ENCODE measurements at places on chromosomes 1 and 21.
A peak's percentile ranks its signal among the peaks of the same experiment; 100 is the strongest.

DNA sequence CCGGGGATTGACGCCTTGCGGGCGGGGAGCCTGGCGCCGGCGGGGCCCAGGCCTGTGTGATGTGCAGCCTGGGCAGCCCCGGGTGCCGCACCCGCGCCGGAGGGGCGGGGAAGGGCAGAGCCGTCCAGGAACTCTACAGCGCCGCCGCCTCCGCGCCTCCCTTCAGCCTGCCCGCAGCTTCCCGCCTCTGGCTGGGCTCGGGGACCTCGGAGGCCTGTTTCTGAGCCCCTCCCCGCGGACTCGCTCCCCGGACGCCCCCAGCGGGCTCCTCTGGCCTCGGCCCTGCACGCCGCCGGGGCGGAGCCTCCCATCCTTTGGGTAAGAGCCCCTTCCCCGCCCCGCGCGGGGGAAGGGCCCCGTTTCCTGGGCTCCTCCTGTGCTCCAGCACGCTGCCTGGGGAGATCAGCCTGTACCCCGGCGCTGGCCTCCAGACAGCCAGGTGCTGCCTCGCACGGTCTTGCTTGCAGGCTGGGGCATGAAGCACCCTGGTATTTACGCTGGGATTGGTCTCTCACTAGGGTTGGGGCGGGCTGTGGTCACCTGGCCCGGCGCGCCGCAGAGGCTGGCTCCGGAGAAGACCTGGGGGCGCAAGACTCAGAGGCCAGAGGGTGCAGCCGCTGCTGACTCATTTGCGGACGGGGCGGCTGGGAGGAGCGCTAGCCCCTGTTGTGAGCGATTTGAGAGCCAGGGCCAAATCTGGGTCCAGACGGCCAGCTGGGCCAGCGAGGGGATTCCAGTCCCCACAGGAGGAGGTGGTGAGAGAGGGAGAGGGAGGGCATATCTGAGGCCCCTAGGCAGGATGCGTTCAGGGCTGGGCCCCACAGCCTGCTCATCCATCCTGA, 5.7 kb upstream of the ACOT11 start:
- peak; percentile 94 for DNase-seq

DNA sequence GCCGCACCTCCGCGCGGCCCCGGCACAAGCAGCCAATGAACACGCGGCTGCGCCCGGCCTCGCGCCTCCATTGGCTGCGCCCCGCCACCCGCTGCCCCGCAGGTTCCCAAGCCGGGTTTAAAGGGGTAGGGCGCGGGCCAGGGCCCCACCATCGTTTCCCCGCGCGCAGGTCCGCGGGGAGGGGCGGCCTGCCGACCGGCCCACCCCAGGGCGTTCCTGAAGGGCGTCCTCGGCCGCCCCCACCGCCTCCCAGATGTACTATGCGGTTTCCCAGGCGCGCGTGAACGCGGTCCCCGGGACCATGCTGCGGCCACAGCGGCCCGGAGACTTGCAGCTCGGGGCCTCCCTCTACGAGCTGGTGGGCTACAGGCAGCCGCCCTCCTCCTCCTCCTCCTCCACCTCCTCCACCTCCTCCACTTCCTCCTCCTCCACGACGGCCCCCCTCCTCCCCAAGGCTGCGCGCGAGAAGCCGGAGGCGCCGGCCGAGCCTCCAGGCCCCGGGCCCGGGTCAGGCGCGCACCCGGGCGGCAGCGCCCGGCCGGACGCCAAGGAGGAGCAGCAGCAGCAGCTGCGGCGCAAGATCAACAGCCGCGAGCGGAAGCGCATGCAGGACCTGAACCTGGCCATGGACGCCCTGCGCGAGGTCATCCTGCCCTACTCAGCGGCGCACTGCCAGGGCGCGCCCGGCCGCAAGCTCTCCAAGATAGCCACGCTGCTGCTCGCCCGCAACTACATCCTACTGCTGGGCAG, at the start of gene OLIG1:
TSS of gene OLIG1 (plus strand) at position 148 of the 750 bp plus-strand sequence. CDS start at position 254, 106 bp downstream.
- DNase-seq: no peak

GRCh38 chr1:42125552-42125951, 27.7 kb upstream of the GUCA2B start:
- no peak for DNase-seq

DNA sequence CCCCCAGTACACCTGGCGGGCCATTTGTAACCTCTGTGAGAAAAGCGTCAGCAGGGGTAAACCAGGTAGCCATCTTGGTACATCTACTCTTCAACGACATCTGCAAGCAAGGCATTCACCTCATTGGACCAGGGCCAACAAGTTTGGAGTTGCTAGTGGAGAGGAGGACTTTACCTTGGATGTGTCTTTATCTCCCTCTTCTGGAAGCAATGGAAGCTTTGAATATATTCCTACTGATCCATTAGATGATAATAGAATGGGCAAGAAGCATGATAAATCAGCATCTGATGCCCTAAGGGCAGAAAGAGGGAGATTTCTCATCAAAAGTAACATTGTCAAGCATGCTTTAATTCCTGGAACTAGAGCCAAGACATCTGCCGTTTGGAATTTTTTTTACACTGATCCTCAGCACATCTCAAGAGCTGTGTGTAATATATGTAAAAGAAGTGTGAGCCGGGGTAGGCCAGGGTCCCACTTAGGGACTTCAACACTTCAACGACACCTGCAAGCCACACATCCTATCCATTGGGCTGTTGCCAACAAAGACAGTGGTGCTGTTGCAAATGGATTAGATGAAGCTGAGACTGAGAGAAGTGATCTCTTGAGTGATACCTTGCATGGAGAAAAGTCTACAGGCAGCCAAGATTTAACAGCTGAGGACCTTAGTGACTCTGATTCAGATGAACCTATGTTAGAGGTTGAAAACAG, 2.7 kb downstream of the ZBED6 start:
- DNase-seq: no peak

- DNase-seq: no peak
These were observed 10.2 kb downstream of the EEIG2 start for GRCh38 chr1:108570128-108570527.

- no peak for DNase-seq
These were observed 64.8 kb downstream of the TRIM33 start for GRCh38 chr1:114446198-114446597.

GRCh38 chr1:175268720-175269119, 76.1 kb upstream of the KIAA0040 start:
- DNase-seq: peak; percentile 86

DNA sequence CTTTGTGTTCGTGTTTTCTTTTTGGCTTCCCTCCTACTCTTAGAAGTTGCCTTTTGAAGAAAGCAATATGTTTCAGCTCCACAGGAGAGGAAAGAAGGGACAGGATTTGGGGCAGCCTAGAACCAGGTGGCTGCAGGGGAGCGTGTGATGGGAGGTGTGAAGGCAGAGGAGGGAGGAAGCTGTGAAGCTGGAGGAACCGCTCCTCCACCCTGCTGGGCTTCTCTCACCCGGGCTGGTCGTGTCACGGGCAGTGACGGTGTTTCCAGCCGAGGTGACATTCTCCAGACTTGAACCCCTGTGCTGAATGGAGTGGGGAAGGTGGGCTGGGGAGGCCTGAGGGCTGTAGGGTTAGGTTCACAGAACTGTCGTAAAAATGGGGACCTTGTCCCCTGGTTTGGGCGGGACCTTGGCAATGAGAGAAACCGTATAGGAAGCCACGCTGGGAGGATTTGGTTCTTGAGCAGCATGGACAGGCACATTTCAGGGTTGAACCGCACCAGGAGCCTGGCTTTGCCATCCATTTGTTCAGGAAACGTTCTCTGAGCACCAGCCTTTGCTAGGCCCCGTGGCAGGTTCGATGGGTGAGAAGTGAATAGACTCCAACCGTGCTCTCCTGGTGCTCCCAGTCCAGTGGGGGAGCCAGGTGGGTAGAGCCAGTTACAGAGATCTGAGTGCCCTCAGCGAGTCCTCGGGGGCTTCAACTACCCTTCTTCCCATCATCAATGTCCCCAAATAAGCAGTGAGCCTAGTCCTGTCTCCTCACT, 103.0 kb downstream of the PRDM2 start:
- no peak for DNase-seq

- DNase-seq: no peak
These were observed 126.4 kb downstream of the ZZZ3 start for GRCh38 chr1:77556045-77556444.

- no peak for DNase-seq
These were observed 2.6 kb downstream of the ZP4 start for GRCh38 chr1:237888143-237888542.

GRCh38 chr1:246029616-246030015, 477.5 kb downstream of the SMYD3 start:
- no peak for DNase-seq

DNA sequence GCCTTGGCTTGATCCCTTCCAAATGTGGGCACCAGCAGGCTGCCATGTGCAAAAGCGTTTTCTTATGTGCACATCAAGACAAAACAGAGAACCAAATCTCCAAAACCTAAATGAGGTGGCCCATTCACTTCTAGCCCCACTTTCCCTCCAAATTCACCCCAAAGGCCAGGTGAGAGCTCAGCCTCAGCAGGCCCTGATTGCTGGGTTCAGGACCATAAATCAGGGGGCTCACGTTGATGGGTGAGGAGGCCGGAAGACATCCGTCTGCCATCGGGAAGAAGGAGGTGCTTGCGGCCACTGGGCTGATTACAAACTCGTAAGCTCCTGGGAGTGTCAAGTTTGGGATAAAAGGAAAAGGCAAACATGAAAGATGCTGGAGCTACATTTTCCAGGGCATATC, 86.7 kb upstream of the CLDN14 start:
- no peak for DNase-seq

GRCh38 chr1:12406211-12407021, 176.6 kb downstream of the VPS13D start:
- no peak for DNase-seq

- DNase-seq: no peak
These were observed 67.7 kb upstream of the MPC2 start for GRCh38 chr1:168004531-168004930.

Data from PC-9 (cell line).